Eye (tissue), 1 donor: ENCODE measurements at places on chromosomes 16 and 17.

DNA sequence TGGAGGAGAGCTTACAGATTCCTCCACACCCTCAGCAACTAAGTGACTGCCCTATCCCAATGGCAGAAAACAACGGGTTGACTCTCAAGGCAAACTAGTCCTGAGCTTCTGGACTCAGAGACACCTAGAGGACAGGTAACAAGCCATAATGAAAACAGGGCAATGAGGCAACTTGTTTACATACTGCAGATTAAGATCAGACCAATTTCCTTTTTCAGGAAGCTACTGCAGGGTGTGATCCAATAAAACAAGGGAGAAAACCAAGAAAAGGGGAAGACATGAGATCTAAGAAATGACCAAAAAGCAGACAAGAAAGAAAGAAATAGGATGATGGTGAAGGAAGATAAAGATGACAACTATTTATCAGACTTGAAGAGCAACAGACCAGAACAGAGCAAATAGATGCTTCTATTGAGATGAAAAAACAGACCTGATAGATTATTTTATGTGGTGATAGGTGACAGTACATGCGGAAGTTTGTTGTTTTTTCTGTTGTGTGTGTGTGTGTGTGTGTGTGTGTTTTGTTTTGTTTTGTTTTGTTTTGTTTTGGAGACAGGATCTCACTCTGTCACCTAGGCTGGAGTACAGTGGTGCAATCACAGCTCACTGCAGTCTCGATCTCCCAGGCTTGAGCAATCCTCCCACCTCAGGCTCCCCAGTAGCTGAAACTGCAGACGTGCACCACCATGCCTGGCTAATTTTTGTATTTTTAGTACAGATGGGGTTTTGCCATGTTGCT is 120.7 kb downstream of the GAS7 start:
- DNase-seq, result no peak

- DNase-seq, result peak; percentile 81
Measured at GRCh38 chr17:40317345-40317873, 8.4 kb downstream of the RARA start.

- DNase-seq, result no peak
Measured at GRCh38 chr17:74798239-74798707, 22.1 kb upstream of the NAT9 start.

DNA sequence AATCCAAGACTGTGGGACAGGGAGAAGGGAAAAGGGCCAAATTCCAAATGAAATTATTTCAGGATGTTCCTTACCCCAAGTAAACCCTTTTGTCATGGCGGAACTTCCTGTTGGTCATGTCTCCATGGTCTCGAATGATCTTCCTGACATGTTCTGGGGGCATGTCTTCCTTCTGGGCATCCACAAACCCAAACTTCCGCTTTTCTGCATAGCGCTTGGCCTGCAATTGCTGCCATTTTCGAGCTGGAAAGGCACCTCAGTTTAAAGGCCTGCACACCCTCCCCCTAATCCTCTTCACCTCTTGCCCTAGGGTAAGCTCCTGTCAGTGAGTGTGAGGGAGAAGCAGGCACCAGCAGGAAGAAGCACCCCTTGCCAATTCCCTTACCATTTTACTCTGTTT is 1.2 kb downstream of the PRPF8 start:
- DNase-seq, result no peak

GRCh38 chr17:80546267-80546666 is 1.6 kb downstream of the RPTOR start:
- DNase-seq, result no peak

DNA sequence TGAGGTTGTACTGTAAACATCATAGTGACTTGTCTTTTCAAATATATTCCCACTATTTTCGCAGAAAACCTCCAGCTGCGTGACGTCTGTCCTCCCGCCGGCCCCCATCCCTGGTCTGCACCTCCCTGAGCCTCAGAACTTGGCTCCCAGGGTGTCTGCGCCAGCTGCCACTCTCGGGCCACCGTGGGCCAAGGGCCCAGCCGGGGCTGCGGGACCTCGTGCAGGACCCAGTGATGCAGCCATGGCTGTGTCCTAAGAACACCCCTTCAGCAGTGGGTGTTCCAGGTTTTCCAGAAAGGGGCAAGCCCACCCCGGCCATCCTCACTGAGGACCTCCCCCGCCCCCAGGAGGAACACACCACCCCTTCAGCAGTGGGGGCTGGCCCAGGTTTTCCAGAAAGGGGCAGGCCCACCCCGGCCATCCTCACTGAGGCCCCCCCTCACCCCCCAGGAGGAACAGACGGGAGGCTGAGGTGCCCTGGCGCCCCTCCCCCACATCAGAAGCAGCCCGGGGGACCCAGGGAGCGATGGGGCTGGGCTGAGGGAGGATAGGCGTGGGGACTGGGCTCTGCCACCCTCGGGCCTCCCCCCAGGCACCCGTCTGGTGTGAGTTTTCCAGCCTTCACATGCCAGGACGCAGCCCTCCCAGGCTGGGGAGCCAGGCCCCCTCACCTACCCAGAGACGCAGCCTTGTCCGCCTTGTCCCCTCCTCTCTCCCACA is 12.2 kb upstream of the ZFPM1 start:
- no peak for DNase-seq

DNA sequence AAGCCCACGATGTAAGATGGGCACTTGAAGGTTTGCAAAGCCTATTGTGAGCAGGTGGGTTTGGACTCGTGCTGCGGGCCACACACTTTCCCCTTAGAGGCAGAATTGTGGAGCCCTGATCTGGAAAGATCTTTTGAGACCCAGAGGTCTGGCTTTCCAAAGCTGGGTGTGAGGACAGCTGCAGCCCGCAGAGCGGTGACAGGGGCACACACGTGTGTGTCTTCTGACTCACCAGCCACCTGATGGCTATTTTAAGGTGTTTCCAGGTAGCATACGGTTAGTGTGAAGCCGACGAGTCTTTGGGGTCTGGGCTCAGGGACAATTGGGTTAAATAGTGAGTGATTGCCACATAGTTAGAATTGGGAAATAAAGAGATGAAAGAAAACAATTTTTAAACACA is 108.9 kb upstream of the GSE1 start:
- DNase-seq, result no peak

- no peak for DNase-seq
Measured at GRCh38 chr16:63789603-63790002, 1332.3 kb downstream of the CDH11 start.

DNA sequence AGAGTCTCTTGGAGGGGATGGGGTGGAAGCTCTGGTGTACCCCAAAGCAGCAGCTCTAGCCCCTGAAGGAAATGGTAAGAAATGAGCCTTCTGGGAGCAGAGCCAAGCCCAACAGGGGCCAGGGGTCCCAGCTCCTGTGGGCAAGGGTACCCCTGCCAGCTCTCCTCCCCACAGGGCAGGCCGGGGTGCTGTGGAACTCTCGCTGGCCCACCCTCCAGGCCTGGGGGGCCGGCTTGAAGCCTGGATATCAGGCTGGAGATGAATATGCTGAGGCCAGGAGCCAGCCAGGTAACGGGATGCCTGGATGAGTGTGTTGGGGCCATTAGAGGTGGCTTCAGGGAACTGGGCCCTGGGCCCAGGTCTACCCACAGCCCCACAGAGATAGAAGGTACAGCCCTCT is 12.2 kb upstream of the CLDN9 start:
- no peak for DNase-seq

DNA sequence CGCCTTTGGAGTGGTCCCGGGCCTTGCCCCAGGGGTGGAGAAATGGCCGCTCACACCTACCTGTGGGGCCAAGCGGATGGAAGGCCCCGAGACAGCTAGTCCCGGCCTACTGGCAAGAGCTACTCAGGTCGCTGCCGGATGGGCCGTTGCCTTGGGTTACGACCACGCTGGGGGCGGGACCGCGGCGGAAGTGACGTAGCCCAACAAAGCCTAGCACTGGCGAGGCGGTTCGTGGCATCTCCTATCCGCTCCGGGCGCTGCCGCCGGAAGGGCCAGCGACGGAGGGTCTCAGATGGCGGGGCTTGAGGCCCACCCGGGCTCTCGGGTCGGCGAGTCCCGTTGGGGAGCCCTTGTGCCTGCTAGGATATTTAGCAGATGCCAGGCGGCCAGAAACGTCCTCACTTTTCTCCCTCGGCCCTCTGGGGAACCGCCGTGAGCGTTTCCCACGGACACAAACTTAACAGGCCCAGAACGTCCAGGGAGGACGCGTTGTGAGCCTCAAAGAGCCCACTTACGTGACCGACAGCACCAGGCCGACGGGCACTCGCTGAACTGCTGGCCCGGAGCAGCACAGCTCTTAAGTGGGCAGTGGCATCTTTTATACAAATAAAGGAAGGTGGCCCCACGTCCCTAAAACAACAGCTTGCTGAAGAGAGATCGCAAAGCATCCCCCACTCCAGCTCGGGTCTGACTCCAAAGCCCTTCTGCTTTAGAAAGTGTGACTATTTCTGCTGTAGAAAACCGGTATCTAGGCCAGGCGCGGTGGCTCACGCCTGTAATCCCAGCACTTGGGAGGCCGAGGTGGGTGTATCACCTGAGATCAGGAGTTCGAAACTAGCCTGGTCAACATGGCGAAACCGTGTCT is at the start of gene C16orf46:
Gene C16orf46, minus strand, starts transcription at position 163 of the 865 bp plus-strand sequence. CDS start 13,283 bp downstream, outside the sequence.
- DNase-seq, result peak; percentile 99

- peak; percentile 72 for DNase-seq
Measured at GRCh38 chr17:7856011-7856810, 1.1 kb downstream of the NAA38 start.

DNA sequence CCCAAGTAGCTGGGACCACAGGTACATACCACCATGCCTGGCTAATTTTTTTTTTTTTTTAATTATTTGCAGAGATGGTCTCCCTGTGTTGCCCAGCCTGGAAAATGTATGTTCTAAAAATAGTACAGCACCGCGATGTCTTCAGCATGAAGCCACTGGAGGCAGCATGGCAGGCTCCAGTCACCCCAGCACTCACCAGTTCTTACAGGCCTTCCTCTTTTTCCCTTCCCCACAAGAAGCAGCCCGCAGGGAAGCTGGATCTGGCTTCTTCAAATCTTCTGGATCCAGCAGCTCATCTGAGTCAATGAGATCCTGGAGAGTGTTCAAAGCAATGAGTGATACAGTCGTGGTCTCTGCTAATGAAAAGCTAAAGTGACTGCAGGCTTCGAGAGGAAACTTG is 16.2 kb downstream of the CIAPIN1 start:
- no peak for DNase-seq

DNA sequence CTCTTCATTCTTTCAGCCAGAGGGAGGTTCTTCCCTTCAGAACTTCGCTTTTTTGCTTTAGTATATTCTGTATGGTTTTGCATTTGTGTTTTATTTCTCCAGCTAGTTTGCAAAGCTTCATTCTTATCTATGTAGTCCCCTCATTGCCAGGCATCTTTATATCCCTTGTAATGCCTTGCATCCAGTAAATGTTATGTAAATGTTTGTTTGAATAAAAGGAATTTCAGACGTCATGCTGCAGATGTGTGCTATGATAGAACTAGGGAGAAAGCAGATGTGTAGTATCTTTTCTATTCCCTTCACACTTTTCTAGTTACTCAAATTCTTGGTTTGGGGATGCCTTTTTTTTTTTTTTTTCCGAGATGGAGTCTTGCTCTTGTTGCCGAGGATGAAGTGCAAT is 62.6 kb upstream of the RASL10B start:
- peak; percentile 1 for DNase-seq

DNA sequence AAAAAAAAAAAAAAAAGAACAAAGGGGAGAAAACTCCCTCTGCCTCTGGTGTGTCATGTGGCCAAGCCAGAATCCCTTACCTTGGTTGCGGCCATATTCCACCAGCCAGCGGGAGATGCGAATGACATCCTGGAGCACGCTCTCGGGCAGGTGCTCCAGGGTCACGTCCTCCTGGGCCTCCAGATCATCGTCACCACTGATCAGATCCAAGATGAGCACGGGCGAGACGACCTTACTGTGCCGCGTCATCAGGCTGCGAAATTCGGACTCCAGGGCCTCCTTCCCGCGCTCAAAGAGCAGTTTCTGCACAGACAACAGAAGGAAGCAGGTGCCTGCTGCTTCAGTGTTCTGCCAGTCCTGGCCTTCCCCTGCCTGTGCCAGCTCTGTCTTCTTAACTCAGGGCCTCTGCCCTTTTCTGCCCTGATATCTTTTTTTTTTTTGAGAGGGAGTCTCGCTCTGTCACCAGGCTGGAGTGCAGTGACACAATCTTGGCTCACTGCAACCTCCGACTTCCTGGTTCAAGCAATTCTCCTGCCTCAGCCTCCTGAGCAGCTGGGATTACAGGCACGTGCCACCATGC is 5.8 kb downstream of the EXOC7 start:
- DNase-seq, result no peak

- no peak for DNase-seq
Measured at GRCh38 chr16:46923513-46924295, 39.5 kb downstream of the GPT2 start.

GRCh38 chr17:80847496-80848230 is 144.0 kb upstream of the CHMP6 start:
- DNase-seq, result no peak

DNA sequence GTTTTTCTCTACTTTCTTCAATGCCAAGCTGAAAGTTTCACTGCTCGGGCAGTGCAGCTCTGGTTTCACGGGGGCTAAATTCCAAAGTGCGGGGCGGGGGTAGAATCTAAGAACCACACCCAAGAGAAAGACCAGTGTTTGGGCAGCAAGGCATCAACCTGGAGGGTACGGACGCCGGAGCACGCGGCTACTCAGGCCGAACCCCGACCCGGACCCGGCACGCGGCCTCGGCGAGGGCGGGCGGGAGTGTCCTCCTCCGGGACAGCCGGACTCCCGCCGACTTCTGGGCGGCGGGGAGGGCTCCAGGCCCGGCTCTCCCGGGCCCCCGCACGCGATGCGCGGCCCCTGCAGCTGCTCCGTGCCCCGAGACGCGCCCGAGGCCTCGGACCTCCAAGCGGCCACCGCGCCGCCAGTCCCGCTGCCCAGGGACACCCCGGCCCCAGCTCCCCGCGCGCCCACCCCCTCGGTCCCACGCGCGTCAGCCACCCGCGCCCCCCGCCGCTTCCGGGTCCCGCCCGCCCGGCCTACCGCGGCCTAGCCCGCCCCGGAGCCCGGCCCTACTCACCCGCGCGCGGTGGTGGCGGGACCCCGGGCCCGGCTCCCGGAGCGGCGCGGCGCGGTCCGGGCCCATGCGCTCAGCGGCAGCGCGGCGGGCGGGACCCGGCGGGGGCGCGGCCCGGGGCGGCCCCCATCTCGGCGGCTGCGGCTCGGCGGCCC is 561 bp downstream of the AXIN1 start:
- DNase-seq, result no peak

GRCh38 chr17:16923097-16923903 is 48.6 kb downstream of the TNFRSF13B start:
- no peak for DNase-seq

DNA sequence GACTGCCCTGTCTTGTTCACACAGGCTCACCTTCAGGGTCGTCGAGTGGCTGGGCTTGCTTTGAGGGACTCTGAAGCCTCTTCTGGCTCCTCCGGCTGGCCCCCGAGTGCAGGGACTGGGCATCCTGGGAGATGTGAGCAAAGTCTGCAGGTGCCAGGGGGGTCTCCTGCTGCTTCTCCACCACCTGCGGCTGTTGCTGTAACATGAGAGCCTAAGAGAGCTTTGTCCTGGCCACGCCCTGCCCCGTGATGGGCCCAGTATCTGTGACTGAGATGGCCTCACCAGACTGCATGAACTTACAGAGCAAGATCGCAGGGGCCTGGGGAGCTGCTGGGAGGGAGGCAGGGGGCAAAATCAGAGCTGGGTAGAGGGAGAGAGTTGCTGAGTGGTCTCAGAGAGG is 12.5 kb downstream of the ERN2 start:
- DNase-seq, result no peak
